NCI-H524 treated with DMSO at 0.1 percent for 48 hours (cell line): ENCODE measurements at places on chromosomes 2 and 18.

- DNase-seq = no peak
Measured at GRCh38 chr2:48144777-48145176, 238.5 kb upstream of the FBXO11 start.

- no peak for DNase-seq
Measured at GRCh38 chr2:200484934-200485333, 24.9 kb downstream of the KCTD18 start.

DNA sequence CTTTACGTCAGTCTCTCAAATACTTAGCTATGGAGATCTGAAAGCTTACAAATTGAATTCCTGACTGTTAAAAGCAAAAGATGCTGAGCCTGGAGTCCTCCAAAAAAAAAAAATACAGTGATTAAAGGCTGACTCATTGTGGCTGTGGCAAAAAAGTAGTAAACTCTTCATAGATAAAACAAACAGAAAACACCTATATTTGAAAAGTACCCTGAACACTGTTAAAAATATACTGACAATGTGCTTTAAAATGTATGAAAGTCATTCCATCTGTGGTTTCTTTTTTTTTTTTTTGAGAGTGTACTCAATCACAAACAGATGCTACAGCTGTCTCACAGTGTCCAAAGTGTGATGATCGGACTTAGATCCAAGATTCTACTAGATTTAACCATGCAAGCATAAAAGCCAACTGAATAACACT lies 267.6 kb upstream of the CYP26B1 start:
- no peak for DNase-seq

- DNase-seq = no peak
Measured at GRCh38 chr18:63603772-63604171, 16.6 kb downstream of the SERPINB13 start.

DNA sequence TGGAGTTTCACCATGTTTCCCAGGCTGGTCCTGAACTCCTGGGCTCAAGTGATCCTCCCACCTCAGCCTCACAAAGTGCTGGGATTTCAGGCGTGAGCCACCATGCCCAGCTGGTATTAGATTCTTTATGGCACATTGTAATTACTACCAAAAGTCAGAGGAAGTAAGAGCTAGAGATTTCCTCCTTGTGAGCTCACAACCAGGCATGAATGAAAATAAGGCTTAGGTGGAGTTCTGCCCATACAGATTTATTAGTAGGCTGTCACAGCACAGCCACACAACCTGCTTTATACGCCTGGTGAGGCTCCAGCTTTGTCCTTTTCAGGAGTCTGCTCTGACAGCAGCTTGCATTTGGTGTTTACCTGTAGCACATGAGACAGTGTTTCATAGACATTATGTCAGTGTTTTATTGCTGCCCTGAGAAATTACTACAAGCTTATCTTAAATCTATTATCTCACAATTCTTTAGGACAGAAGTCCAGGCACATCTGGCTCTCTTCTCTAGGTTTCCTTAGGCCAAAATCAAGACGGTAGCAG lies 156.6 kb downstream of the TANC1 start:
- no peak for DNase-seq

DNA sequence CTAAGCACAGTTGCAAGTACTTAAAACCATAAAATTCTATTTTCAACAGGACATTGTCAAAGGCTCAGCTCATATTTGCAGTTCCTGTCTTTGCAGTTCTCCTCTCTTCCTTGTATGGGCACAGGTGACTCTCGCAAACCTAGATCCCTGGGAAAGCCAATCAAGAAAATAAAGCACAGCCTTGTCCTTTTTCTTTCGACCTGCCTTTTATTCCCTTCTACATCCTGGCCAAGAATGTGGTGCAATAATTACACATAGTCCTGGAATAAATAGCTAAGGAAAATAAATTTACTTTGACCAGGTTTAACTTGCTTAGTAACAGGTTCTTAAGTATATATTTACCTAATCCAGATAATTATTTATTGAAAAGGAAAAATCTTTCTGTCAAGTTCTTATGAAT lies 20.2 kb downstream of the ATG16L1 start:
- no peak for DNase-seq

DNA sequence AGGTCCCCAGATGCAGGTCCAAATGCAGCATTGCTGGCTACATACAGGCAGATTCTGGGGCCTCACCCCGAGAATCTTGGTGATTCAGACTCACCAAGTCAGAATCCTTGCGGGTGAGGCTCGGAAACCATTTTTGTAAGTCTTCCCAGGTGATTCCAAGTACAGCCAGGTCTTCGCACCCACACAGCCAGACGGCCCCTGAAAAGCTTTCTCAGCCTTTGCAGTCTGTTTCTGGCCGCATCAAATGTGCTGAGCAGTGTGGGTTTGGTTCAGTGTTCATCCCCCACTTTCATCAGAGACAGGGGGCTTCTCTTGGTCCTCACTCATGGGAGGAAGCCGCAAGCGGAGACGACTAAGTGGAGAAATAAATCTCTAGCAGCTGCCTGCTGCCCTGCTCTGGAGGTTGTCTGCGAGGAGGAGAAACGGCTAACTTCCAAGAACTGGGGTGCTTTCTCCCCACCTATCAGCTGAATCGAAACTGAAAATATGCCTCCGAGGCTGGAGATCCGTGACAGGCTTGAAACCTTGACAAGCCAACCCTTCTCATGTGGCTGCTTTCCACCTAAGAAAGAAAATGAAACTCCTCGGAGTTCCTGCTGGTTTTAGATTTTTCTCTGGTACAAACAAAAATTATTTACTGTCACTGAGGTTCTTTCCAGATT lies 8.9 kb upstream of the TMEM185B start:
- no peak for DNase-seq

DNA sequence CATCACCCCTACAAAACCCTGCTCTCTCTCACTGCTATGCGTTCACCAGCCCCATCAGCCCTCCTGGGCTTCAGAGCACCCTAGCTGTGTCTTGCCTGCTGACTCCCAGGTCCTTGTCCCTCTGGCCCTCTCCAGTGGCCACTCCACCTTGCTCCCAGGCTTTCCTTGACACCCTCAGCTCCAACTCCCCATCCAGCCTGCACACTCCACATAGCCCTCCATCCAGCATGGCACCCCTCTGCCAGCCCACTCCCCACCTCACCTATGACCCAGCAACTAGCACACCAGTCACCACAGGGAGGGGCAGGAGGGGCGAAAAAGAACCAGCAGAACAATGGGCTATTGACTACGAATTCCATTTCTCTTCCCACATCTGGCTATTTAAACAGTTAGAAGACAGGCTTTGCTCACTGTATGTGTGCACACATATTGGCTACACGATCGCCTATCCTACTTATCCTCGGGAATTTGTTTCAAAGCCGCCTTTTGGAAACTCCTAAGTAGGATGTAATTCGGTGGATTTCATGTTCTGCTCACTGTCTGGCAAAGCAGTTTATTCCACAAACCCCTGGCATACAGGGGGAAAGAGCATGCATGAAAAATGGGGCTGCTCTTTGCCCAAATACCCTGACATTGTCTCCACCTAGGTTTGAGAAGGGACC lies 195.3 kb downstream of the SMAD2 start:
- no peak for DNase-seq

- DNase-seq = no peak
Measured at GRCh38 chr2:43455296-43455695, 140.5 kb downstream of the THADA start.

- no peak for DNase-seq
Measured at GRCh38 chr2:230153390-230153976, 66.3 kb downstream of the SP110 start.

DNA sequence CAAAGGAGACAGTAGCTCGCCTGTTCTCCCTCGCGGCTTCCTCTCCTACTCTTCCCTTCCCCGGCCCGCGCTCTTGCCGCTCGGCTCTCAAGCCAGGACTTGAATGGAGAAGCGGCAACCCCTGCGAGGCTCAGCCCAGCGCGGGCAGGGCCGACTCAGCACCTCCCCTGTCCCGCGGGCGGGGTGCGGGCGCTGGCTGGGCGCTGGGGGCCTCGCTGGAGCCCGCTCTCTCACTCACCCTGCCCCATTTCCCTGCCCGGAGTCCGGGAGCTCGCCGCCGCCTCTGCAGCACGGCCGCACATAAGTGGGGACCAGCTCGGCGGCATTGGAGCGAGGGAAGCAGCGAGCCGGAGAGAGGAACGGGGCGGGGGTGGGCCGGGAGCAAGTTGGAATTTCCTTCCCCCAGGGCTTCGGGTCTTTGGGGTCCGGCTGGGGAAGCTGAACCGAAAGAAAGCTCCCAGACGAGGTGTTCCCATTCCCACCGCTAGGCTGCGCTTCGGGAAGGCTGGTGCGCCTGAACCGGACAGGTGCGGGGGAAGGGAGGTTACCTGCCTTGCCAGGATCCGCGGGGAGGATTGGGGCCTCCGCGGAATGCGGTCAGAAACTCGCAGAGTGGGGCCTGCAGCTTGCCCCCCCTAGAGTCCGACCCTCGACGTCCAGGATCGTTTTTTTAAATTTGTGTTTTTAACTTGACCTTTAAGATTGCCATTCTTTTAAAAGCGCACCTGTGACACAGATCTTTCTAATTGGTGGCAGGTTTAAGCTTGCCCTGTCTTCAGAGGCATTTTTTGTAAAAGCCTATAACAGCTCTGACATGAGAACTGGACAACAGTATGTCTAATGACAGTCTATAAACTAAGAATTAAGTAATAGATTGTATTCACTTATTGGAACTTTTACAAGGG lies at the start of gene COBLL1:
COBLL1 (minus strand) TSS at position 105 of the 905 bp plus-strand sequence. CDS start 627 bp downstream, outside the sequence.
- no peak for DNase-seq

- no peak for DNase-seq
Measured at GRCh38 chr18:3508576-3509549, 58.9 kb downstream of the TGIF1 start.

DNA sequence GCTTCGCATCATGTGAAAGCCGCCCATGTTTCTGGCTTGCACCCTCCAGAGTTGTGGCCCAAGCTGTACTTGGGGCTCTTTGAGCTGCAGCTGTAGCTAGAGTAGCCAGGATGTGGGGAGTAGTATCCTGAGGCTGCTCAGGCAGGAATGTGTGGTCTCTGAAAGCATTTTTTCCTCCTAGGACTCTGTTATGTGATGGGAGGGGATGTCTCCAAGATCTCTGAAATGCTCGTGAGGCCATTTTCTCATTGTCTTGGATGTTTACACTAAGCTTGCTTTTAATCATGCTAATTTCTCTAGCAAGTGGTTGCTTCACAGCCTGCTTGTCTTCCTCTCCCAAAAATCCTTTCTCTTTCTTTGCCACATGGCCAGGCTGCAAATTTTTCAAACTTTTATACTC lies 687.6 kb downstream of the DCDC2C start:
- no peak for DNase-seq

DNA sequence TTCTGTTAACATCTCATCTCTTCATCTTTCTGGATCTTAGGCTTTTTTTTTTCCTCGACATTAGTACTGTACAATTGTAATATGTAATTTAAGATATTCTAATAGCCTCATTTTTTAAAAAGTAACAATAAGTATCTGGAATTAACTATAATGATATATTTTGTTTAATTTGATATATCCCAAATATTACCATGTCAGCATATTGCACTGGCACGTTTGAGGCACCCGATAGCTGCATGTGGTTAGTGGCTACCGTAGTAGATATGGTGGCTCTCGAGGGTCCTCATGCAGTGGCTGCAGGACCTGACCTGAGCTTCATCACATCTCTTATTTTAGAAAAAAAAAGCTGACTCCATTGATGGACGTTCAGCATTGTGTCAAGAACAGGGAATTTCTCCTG lies 371.9 kb downstream of the DPP10 start:
- no peak for DNase-seq

- no peak for DNase-seq
Measured at GRCh38 chr18:22346953-22347605, 70.6 kb downstream of the CTAGE1 start.

DNA sequence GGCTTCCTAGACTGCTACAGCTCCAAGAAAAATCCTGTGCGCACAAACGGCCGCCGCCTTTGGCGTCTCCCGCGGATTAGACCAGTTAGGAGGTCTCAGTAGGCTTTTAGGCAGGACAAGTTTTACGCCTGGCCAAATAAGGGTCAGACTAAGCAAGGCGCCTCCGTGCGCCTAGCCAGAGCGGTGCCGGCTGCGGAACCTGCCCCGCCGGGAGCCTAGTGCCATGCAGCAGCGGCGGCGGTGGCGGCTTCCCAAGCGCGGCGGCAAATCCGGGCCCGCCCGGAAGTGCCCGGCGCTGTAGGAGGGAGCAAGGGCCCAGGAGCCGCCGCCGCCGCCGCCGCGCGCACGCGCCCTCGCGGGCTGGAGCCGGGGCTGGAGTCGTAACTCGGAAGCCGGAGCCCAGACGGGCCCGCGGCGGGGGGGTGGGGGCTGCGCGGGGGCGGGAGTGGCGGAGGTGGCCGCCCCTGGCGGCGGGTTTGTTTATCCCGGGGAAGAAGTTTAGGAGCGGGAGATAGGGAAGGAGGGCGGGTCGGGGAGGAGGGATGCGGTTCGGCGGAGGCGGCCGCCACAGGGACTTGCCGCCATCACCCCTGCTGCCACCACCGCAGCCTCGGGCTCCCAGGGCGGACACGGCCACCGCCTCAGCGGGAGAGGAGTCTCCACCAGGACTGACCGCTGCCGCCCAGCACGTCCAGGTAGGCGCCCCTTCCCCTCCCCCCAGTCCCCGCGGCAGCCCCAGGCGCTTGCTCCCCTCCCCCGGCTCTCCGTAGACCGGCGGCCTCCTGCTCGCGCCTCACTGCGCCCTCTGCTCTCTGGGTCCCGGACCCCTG lies at the start of gene SPOPL:
SPOPL (plus strand) TSS at position 346 of the 830 bp plus-strand sequence. CDS start 48,447 bp downstream, outside the sequence.
- peak; percentile 10 for DNase-seq

DNA sequence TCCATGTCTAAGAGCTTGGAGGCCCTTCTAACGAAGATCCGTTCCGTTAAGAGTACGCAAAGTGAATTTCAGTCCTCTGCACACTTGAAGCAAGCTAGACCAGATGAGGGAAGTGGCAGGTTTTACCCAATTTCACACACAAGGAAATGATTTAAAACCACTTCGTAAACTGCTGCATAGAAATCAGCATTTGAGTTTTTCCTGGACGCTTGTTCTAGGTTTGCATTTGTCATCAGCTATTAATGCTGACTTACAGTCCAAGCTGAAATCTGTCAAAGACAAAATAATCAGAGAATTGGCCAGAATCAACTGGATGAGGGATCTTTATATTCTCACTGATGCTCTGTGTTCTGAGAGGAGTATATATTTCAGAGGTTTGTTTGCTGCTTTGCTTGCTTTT lies 117.6 kb upstream of the RASGRP3 start:
- DNase-seq = no peak
